ENCODE measurements at places on chromosomes 5 and 9.

DNA sequence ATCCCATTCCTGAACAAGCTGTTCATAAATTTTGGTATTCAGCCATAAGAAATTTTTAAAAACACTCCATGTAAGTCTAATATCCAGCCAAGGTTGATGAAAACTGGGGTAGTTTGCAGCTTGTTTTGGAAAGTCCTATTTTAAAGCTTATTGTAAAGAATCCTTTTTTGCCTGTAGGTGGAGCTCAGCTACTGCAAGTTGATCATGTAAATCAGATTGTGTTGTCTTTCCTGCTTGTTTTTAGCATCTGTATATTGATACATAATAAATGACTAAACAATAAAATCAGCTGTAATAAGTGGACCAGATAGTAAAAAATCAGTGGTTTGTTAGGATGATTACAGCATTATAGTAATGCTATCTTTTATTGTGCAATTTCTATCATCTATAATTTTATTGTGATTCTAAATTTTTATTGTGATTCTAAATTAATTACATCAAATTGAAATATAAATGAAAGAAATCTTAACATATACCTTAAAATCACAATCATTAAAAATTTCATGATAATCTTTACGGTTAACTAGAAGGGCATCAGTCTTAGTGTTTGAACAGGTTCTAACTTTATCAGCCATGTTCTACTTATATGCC is 42.4 kb downstream of the CWC27 start:
- peak; percentile 9 for DNase-seq

DNA sequence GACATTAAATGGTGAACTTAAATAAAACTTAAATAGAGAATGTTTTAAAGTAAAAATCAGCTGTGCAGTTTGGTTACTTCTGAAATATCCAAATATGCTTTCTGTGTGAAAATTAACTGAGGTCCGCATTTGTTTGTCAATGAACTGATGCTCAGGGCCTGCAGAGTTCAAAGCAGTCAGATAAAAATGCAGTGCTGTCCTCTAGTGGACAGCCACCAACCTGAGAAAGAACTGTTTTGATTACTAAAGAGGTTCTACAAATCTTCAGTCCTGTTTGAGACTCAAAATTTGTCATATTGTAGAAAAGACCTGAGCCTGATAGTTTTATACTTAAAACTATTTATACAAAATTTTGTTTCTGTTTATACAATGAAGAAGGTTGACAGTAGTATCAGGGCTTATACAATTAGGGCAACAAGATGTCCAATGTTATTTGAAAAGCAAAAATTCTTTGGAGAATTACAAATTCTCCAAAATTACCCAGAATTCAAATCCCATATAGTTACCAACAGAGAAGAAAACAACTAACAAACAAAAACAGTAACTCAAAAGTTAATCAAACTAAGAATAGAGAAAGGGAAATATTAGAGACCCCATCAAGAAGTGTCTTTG is 232.3 kb upstream of the TBCA start:
- DNase-seq: peak; percentile 42

- no peak for DNase-seq
Observed at GRCh38 chr5:135395451-135395850, 3.6 kb downstream of the MACROH2A1 start.

DNA sequence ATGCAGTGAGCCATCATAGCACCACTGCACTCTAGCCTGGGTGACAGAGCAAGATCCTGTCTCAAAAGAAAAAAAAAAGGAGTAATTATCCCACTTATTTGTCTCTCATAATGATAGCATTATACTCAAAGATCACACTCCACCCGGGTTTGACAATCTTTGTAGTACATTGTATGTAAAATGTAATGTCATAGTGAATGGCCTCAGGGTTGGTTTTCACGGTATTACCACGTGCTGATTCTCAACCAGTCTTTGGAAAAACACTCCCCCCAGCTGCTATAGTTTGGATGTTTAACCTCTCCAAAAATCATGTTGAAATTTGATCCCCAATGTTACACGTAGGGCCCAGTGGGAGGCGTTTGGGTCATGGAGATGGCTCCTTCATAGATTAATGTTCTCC is 402.4 kb upstream of the GRAMD2B start:
- no peak for DNase-seq

- DNase-seq: no peak
Observed at GRCh38 chr5:107696080-107696479, 25.3 kb upstream of the EFNA5 start.

GRCh38 chr5:42810834-42811590 is 680 bp downstream of the SELENOP start:
- DNase-seq: no peak

GRCh38 chr9:98158071-98158831 is 34.2 kb downstream of the CORO2A start:
- DNase-seq: no peak

GRCh38 chr5:61205013-61205412 is 42.7 kb upstream of the SMIM15 start:
- DNase-seq: no peak

DNA sequence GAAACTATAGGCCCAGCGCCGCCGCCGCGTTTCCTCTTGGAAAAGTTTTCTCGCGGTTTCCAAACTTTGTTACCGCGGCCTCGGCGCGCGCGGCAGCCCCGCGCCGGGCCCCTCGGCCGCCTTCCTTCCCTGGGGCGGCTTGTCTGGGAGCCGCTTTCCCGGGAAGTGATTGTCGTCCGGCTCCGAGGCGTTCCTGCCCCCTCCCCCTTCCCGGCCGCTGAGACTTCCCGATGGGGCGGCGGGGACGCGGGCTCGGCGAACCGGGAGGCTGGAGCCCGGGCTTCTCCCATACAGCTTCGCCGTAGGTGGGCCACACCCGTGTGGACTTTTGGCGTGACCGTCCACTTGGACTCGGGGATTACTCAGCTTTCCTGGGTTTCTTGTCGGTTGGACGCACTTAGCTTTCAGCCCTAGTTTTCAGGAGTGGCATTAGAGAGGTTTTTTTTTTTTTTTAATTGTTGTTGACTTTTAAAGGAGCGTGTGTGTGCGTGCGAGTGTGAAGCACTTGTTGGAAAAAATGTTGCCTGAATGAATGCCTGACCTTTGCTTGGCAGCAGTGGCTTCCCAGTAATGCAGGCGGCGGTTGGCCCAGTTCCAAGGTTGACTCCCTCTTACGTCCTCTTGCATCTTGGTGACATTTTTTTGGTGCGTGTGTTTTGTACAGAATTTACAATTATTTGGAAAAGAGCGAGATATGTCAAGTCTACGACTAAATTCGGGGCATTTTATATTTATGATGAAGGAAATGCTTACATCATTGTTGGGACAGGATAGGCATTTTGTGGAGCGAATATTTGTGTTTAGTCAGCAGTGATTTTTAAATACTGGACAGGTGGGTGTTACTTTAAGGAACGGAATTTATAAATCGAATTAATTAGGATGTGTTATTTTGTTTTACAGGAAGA is 821 bp downstream of the CTNNA1 start:
- peak; percentile 52 for DNase-seq

DNA sequence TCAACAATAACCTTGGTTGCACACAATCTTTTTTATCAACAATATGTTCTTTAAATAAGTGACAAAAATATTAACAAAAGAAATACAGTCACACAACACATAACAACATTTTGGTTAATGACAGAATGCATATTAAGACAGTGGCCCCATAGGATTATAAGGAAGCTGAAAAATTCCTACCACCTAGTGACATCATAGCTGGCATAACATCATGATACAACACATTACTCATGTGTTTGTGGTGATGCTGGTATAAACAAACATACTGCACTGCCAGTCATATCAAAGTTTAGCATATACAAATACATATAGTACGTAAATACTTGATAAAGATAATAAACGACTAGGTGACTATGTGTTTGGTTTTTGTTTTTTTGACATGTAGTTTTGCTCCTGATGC is 344.8 kb upstream of the POU5F2 start:
- no peak for DNase-seq

DNA sequence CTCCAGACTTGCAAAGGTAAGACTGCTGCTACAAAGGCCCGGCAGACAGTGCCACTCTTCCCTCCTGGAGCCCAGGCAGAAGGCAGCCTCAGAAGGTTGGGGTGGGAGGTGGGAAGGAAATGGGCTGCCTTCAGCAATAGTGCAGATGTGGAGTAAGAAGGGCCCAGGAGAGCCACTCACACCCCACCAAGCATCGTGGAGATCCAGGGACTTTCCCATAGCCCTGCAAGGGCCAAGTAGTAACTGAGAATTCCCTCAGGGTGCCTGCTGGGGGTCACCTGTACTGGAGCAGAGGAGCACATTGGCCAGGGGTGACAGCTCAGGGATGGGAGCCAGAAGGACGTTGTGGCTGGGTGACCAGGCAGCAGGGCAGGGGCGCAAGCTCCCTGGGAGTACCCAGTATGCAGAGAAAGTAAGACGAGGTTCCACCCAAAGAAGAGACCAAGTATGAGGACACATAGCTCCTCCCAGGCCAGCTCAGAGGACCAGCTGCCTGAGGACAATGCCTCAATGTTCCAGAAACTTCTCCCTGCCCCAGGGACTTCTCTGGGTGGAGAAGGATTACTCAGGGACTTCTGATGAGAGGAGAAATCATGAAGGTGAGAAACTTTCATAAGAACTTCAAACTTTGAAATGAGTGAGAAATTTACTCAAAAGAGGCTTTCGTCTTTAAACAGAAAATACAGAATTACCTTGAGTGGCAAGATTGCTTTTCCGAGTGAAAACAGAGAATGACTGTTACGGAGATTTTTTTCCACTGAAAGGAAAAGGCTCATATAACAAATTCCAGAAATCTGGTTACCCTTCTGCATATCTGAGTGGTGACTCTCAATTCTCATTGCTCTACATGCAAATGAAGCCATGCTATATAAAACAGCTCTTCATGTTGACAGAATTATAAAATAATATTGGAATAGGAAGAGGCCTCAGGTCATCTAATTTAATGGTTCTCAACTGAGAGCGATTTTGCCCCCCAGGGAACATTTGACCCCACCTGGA is 87.9 kb upstream of the TRIO start:
- no peak for DNase-seq

- DNase-seq: no peak
Observed at GRCh38 chr5:75366787-75367186, 29.8 kb downstream of the HMGCR start.

GRCh38 chr9:130541533-130541932 is 37.8 kb upstream of the FUBP3 start:
- DNase-seq: no peak

DNA sequence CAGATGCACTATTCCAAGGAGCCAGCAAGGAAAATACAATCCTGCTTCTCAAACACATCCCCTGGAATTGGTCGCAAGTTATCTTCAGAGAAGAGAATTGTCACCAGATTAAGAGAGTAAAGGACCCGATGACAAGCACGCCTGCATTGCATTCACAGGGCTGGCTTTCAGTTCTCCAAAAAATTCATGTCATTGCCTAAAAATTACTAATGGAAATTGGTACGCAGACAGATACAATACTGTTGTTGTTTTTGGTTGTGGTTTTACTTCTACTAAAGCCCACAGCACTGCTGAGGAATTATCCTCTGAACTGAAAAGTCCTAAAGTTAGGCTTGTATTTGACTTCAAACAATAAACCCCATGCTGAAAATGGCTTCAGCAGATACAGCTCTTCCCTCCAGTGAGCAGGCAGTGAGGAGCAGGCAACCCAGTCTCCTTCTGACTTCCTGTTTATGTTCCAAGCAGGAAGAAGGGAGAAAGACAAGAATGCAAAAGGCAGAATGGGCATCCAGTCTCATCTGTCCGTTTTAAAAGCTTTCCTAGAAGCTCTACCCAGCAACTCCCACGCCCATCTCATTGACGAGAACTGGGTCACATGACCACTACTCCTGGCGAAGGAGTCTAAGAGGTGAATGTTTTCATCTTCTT is 80.6 kb upstream of the ZNF366 start:
- DNase-seq: no peak

- DNase-seq: no peak
Observed at GRCh38 chr5:10243660-10244240, 5.9 kb downstream of the ATPSCKMT start.

GRCh38 chr5:98578438-98578837 is 195.0 kb upstream of the RGMB start:
- DNase-seq: no peak

GRCh38 chr5:34016222-34016621 is 8.4 kb upstream of the AMACR start:
- DNase-seq: no peak

DNA sequence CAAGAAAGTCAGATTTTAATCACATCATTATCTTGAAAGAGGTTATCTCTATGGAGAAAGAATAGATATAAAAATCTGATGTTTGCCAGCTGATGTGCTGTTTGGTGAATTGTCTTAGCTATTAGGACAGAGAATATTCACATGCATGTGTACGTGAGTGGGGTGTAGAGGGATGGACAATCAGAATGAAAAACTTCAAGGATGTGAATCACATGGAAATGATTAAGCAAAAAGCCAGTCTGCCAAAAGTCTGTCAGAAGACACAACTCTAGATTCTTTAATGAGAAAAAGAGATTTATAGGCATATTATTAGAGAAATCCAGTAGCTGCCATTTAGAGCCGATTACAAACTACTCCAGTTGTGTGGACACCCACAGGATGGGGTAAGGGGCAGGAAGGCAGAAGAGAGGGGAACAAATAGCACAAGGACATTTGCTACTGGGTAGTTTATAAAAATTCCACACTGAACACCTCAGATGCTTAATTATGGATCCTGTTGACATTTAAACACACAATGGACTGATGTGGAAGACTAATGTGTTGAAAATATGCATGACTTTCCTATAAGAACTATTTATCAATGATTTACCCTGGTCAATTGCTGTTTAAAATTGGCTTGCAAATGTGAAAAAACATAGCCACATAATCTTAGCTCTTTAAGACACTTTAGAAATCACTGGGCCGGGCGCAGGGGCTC is 127.4 kb downstream of the PTTG1 start:
- DNase-seq: no peak

DNA sequence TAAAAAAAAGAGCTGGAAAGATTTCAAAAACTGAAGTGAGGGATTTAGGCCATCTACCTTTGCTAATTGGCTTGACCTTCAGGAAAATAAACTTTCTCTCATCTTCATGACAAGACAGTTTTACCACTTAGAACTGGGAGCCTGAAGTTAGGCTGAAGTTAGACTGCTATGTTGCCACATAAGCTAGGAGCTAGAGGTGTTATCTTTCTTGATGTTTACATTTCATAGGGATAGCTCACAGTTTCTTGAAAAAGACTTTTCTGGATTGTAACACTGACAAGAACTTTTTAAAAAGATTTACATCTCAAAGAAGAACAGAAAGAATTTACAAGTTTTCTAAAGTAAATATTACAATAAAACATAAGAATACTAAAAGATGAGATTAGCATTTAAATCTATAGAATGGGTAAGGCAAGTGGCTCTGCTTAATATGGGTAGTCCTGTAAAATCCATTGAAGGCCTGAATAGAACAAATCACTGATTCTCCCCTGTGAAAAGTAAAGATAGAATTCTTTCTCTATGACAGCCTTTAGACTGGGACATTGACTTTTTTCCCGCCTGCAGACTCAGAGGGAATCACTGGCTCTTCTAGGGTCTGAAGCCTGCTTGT is 1665.4 kb upstream of the CDH9 start:
- DNase-seq: no peak

- no peak for DNase-seq
Observed at GRCh38 chr5:147635882-147636728, 126.2 kb upstream of the DPYSL3 start.

DNA sequence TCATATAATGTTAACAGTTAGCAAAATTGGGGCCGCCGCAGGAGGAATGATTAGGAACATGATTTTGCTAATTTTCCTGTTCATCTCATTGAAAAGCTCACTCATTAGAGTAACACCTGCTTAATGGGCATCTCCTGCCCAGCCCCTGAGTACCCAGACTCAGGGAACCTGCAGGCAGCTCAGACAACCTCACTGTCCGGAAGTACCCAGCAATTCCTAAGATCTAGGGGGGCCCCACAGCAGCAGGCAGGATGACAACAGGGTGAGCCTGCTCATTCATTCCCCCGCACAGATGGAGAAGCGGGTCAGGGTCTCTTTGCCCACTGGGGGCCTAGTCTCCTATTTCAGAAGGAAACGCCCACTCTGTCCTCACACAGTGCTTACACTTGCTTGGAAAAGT is 12.6 kb downstream of the FAM78A start:
- DNase-seq: no peak

All from COLO829 (cell line).